Liver (tissue), 10 donors: ENCODE measurements at places on chromosomes 1 and 21. TPM values are rescaled to one million over a fixed set of nuclear protein-coding genes. Genes with fewer than 3 reads are reported as not detected.

GRCh38 chr21:23858878-23859277, 1748.4 kb downstream of the MRPL39 start:
- H3K36me3 ChIP-seq, result no peaks in the 10 kb centered on the region
- no peaks in the 10 kb centered on the region for H3K4me1 ChIP-seq
- no peak overlapping the region for H3K4me3 ChIP-seq
- H3K27ac ChIP-seq, result no peak overlapping the region

- H3K4me3 ChIP-seq, result no peak overlapping the region
- no peak overlapping the region for H3K27ac ChIP-seq
- DNase-seq, result no peak
- no peaks in the 10 kb centered on the region for H3K27me3 ChIP-seq
Observed at GRCh38 chr1:197671140-197671539, 104.1 kb downstream of the DENND1B start.

DNA sequence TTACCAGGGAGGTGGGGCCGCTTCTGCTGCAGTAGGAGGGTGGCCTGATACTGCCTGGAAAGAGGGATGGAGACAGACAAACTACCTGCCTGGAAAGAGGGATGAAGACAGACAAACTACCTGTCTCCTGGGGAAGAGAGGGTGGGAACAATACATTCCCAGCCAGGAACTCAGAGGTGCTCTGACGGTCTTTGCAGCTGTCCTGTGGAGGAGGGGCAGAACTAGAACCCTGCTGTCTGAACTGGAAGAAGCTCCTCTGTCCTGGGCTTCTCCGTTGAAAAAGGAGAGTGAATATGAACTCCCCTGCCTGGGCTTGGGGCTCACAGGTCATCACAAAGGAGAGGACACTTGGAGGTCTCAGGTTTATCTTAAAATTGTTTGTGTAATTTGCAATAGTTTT, 40.3 kb upstream of the ETV3 start:
- H3K4me3 ChIP-seq, result no peak overlapping the region
- no peaks in the 10 kb centered on the region for H3K27me3 ChIP-seq
- H3K4me1 ChIP-seq, result no peaks in the 10 kb centered on the region
- no peak for DNase-seq
- no peaks in the 10 kb centered on the region for H3K36me3 ChIP-seq
- no peak overlapping the region for H3K27ac ChIP-seq

- H3K4me3 ChIP-seq, result no peak overlapping the region
- no peaks in the 10 kb centered on the region for H3K36me3 ChIP-seq
- H3K27me3 ChIP-seq, result no peaks in the 10 kb centered on the region
- no peak overlapping the region for H3K27ac ChIP-seq
- H3K4me1 ChIP-seq, result no peaks in the 10 kb centered on the region
- DNase-seq, result no peak
Observed at GRCh38 chr1:51551848-51552296, 32.8 kb upstream of the EPS15 start.

DNA sequence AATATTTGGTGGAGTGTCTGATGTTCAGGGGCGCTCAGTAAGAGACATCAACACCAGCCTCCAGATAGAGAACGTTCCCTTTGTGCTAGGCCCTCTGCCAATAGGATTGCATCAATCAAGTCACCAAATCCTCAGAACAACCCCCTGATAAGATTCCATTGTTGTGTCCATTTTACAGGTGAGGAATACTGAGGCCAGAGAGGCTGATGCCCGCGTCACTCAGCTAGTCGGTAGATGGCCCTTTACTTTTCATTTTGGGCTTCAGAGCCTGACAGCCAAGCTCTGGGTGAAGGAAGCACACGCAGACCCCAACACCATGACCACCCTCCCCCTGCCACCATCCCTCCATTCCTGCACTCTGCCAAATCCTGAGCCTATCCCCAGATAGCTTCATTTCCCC, 406.2 kb downstream of the PTPRU start:
- no peaks in the 10 kb centered on the region for H3K27me3 ChIP-seq
- no peak for DNase-seq
- H3K4me3 ChIP-seq, result no peak overlapping the region

DNA sequence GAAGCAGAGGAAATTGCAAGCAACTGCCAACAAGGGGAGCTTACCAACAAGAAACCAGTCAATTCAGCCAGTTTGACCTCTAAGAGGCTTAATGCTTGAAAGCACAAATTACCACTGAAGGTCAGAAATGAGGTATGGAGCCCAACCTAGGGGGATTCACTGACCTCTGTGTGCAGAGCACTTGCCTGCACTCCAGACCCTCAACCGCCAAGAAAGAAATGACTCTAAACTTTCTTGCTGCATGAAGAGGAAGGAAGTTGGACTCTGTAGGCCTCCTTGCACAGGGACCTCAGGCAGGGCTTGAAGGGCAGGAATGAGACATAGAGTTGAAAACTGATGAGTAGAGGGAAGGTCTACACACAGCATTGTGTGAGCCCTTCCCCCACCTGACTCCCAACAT, 10.0 kb downstream of the ARMH1 start:
- H3K4me1 ChIP-seq, result peaks cover 25% of the 10 kb centered on the region
- peak overlapping the region; percentile 7 for H3K27ac ChIP-seq
- H3K27me3 ChIP-seq, result no peaks in the 10 kb centered on the region
- no peaks in the 10 kb centered on the region for H3K36me3 ChIP-seq
- no peak overlapping the region for H3K4me3 ChIP-seq

GRCh38 chr1:164180824-164181223, 378.2 kb upstream of the PBX1 start:
- DNase-seq, result no peak
- no peak overlapping the region for H3K27ac ChIP-seq
- H3K4me3 ChIP-seq, result no peak overlapping the region
- no peaks in the 10 kb centered on the region for H3K27me3 ChIP-seq
- H3K36me3 ChIP-seq, result no peaks in the 10 kb centered on the region

DNA sequence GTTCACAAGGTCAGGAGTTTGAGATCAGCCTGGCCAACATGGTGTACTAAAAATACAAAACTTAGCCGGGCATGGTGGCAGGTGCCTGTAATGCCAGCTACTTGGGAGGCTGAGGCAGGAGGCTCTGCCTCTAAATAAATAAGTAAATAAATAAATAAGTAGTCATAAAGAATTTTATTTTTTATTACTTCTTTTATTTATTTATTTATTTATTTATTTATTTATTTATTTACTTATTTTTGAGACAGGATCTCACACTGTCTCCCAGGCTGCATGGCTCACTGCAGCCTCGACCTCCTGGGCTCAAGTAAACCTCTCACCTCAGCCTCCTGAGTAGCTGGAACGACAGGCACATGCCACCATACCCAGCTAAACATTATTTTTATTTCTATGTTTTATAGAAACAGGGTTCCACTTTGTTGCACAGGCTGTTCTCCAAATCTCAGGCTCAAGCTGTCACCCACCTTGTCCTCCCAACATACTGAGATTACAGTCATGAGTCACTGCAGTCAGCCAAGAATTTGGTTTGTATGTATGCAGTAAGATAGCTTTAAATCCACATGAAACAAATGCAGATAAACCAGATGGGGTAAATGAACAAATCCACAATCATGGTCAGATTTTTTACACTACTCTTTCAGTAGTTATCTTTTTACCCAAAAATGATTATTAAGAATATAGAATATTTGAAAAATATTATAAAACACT, 523.3 kb upstream of the RGS18 start:
- H3K4me3 ChIP-seq, result no peak overlapping the region
- no peaks in the 10 kb centered on the region for H3K4me1 ChIP-seq
- no peak overlapping the region for H3K27ac ChIP-seq

- no peaks in the 10 kb centered on the region for H3K4me1 ChIP-seq
- no peak overlapping the region for H3K4me3 ChIP-seq
- H3K27ac ChIP-seq, result no peak overlapping the region
- H3K36me3 ChIP-seq, result no peaks in the 10 kb centered on the region
Observed at GRCh38 chr1:229897501-229897900, 169.5 kb upstream of the GALNT2 start.

DNA sequence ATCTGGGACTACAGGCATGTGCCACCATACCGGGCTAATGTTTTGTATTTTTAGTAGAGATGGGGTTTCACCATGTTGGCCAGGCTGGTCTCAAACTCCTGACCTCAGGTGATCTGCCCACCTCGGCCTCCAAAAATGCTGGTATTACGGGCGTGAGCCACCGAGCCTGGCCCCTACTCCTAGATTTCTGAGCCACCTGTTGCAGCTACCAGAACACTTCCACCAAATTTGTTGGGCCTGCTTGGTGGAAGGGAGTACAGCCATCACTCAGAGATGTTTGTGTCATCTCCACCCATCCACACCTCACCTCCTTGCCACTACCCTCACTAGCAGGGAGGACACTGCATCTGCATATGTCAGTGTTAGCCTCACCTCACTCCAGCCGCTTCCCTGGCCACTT, 5.5 kb downstream of the RIMKLA start:
- no peaks in the 10 kb centered on the region for H3K27me3 ChIP-seq
- H3K4me1 ChIP-seq, result peaks cover under 1% of the 10 kb centered on the region
- H3K4me3 ChIP-seq, result no peak overlapping the region
- H3K27ac ChIP-seq, result no peak overlapping the region
- no peaks in the 10 kb centered on the region for H3K36me3 ChIP-seq
- no peak for DNase-seq

GRCh38 chr1:55081188-55081904, 42.0 kb downstream of the PCSK9 start:
- no peaks in the 10 kb centered on the region for H3K4me1 ChIP-seq
- no peaks in the 10 kb centered on the region for H3K27me3 ChIP-seq
- no peak overlapping the region for H3K4me3 ChIP-seq

GRCh38 chr1:88150330-88150729, 533.7 kb upstream of the PKN2 start:
- DNase-seq, result no peak
- no peak overlapping the region for H3K27ac ChIP-seq
- H3K36me3 ChIP-seq, result no peaks in the 10 kb centered on the region
- H3K27me3 ChIP-seq, result no peaks in the 10 kb centered on the region

DNA sequence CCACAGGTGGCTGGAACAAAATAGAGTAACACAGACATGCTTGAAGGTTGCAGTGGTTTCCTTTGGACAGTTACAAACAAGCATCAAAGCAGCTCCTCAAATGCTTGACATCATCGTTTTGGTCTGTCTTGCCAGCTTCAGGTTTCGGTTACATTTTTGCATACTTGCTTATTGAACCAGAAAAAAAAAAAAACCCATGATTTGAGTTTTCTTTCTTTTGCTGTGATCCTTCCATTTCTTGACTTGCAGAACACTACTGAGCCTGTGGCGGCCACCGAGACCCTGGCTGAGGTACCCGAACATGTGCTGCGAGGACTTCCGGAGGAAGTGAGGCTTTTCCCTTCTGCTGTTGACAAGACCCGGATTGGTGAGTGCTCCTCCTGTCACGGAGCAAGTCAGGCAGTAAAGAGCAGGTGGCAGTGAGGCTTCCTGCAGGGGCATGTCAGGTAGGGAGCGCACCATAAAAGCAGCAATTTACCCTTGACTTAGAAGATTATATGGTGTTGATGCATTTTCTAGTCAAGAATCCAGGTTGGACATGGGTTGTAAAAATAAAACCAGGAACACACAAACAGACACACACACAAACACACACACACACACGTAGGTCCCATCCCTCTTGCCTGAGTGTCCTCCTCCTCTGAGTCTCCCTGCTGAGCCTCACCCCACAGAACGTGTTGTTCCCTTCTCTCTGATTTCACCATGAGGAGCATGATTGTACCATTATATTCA, 30.9 kb downstream of the PRDM2 start:
- no peaks in the 10 kb centered on the region for H3K36me3 ChIP-seq
- H3K4me3 ChIP-seq, result no peak overlapping the region
- DNase-seq, result no peak
- no peaks in the 10 kb centered on the region for H3K27me3 ChIP-seq

DNA sequence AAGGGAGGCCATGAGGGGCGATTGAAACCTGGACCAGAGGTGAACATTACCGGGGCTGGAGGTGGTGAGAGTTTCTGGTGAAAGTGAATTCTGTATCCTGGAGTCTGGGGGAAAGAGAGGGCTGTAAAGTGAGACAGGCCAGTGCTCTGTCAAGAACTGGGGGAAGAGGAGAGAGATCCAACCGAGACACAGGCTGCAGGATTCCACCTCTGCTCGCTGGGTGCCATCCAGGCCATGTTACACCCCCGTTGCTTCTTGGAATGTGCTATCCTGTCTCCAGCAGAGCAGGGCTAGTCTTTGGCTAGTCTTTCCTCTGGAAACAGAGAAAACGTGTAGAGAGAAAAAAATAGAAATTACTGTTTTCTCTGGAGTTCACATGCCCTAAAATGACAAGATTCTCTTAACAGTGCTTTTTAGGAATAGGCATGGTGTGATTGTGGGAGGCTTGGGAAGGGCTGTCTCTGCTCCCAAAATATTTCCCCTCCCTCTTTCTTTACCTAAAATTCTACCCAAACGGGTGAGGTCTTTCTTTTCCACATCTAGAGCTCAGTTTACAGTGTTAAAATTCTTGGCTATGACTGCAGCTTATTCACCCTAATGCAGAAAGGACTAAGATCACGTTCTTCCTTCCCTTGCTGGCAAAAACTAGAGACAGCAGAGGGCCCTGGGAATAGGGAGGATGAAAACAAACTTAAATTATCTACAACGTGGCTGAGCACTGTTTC, 16.5 kb upstream of the OVAAL start:
- H3K27me3 ChIP-seq, result no peaks in the 10 kb centered on the region
- H3K36me3 ChIP-seq, result no peaks in the 10 kb centered on the region
- DNase-seq, result no peak
- H3K27ac ChIP-seq, result no peak overlapping the region
- H3K4me3 ChIP-seq, result no peak overlapping the region
- peaks cover 3% of the 10 kb centered on the region for H3K4me1 ChIP-seq

DNA sequence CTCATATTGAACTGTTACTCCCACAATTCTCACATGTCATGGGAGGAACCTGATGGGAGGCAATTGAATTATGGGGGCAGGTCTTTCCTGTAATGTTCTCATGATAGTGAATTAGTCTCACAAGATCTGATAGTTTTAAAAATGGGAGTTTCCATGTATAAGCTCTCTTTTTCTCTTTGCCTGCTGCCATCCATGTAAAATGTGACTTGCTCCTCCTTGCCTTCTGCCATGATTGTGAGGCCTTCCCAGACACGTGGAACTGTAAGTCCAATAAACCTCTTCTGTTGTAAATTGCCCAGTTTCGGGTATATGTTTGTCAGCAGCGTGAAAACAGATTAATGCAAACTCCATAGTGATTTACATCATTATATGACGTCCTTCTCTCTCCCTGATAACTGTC, 759.7 kb upstream of the RGS18 start:
- H3K27me3 ChIP-seq, result no peaks in the 10 kb centered on the region
- H3K4me3 ChIP-seq, result no peak overlapping the region
- no peaks in the 10 kb centered on the region for H3K36me3 ChIP-seq
- no peak overlapping the region for H3K27ac ChIP-seq

Gene HEYL
- total RNA-seq, result 1.7 TPM

Gene PCAT6
- not detected for total RNA-seq

Gene GBP1
- 9.1 TPM for total RNA-seq

Gene GREM2
- 4.0 TPM for total RNA-seq
